ENCODE measurements at places on chromosomes 4 and X. TPM values are rescaled to one million over a fixed set of nuclear protein-coding genes. Genes with fewer than 3 reads are reported as not detected.

Gene PAGE1
- total RNA-seq, result not detected

Gene AFF1
- 19.0 TPM for total RNA-seq

Gene MAOA
- total RNA-seq, result 2.6 TPM

GRCh38 chrX:53087388-53087831 lies 5.2 kb downstream of the TSPYL2 start:
- no peak for DNase-seq

GRCh38 chrX:147779173-147779572 lies 132.5 kb upstream of the FMR1 start:
- DNase-seq, result no peak

DNA sequence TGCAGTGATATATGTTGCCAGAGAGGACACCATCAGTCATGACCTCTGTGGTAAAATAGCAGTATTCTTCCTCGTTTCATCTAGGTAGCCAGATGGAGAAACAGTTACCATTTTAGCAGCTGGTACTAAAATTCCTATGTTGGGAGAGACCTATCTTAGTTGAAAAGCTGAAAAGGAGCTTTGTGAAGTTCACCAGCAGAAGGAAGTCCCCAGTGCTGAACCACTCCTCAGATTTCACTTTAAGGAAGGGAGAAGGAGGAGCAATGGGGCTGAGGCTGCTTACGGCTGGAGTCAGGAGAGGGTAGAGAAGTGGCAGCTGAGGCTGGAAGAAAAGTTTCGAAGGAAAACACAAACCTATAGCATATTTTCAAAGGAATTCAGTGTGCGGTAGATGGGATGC lies 103.7 kb downstream of the ATXN3L start:
- DNase-seq, result peak; percentile 37

DNA sequence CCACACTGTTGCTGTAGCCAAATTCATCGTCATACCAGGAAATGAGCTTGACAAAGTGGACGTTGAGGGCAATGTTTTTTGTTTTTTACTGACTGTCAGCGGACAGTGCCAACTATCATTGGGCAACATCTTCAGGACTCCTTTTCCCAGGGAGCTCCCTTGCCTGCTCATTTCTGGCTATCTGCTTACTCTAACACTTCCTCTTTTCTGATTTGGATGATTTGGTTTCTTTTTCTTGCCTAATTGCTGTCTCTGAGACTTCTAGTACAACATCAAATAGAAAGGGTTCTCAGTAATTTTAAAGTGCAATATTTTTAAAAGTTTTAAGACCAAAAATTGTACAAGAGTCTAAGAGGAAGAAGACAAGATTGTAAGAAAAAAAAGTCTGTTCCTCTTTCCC lies 92.0 kb upstream of the KLHL4 start:
- no peak for DNase-seq

DNA sequence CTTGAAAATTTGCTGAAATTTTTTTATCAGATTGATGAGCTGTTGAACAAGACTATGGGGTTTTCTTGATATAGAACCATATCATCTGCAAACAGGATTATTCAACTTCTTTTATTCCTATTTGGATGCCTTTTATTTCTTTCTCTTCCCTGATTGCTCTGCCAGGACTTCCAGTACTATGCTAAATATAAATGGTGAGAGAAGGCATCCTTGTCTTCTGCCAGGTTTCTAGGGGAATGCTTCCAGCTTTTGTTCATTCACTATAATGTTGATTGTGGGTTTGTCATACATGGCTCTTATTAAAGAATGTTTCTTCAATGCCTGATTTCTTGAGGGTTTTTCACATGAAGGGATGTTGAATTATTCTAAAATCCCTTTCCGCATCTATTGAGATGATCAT lies 1139.5 kb downstream of the FAM133A start:
- no peak for DNase-seq
